ENCODE measurements at places on chromosomes 13 and 19.

- DNase-seq: no peak
These were observed 687 bp downstream of the KIR3DL2 start for GRCh38 chr19:54850930-54851329.

- no peak for DNase-seq
These were observed 23.0 kb downstream of the COL4A1 start for GRCh38 chr13:110283736-110284517.

DNA sequence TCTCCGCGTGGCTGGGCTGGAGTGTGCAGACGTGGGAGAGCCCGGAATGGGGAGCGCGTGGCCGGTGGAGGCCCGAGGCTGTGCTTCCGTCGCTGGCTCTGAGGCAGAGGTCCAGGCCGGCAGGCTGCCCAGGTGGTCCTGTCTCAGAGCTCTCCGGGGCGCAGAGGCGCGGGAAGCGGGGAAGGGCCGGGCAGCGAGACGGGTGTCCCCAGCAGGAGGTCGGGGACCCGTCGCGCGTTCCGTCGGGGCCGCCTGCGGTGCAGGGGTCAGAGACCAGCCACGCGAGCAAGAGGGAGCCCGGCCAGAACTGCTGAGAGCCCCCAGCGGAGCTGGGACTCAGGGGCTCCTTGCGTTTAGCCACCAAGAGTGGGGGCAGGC is 1.3 kb upstream of the C1QTNF9 start:
- DNase-seq: no peak

DNA sequence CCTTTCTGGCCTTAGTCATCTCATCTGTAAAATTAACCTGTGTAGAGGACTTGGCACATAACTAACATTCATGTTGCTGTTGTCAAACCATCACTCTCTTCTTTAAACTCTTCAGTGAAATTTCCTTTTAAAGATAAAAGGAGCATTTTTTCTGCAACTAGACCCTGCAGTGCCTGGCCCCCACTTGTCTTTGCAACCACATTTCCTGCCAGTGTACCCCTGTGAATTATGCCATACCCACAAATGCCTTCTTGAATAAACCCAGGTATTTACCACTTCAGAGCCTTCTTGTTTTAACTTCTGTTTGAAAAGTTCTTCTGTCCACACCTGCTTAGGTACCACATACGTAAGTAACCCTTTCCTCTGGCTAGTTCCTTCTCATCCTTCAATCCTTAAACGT is 118.8 kb downstream of the CDK8 start:
- DNase-seq: no peak

DNA sequence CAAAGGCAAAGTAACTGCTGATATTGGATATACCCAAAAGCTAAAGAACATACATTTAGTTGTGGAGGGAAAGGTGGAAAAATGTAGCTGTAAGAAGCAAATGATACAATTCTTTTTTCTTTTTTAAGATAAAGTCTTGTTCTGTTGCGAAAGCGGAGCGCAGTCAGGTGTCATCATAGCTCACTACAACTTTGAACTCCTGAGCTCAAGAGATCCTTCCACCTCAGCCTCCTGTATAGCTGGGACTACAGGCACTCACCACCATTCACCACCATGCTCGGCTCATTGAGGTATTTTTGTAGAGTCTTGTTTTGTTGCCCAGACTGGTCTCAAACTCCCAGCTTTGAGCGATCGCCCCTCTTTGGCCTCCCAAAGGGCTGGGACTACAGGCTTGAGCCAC is 38.0 kb downstream of the TBC1D4 start:
- DNase-seq: no peak

DNA sequence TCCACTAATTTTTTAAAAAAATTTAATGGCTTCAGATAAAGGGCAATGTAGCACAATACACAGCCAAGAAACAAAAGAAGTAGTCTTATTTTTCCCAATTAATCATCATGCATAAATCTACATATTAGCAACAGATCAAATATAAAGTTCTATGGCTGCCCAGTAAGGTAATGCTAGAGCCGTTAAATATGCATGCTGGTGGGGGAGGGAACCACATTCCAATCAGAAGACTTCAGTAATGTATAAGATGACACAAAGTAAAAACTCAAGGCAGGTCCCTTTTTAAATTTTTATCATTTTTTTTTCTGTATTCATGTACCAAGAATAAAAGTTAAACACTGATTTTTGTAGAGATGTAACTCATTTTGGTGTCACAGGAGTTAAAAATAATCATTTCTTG is 62.0 kb downstream of the MPHOSPH8 start:
- DNase-seq: no peak

DNA sequence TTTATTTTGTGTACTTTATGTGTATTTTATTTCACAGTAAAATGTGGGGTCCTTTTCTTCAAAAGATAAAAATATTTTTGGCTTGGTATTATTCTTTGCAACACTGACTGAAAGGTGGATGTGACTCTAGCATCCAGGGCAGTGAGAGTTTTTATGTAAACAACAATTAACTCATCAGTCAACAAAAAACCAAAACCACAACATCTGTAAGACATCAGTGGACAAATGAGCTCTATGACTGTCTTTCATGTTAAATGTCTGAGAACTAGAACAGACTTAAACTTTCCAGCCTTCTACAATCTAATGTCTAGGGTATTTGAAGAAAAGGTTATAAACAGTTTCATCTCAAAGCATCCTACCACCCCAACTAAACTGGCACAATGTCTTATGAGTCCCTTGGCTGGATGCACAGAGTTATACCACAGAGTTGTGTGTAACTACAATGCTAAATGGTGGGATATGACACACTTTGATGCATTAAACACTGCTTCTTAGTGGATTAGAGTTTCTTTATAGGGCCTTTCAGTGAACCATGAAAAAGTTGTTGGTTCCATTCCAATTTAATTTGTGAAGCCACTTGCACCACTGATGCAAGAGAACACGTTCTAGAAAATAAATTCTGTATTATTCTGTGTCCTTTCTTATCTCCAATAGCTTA is 544.2 kb upstream of the KLF12 start:
- no peak for DNase-seq

- DNase-seq: no peak
These were observed 699 bp downstream of the MEGF8 start for GRCh38 chr19:42325896-42326771.

DNA sequence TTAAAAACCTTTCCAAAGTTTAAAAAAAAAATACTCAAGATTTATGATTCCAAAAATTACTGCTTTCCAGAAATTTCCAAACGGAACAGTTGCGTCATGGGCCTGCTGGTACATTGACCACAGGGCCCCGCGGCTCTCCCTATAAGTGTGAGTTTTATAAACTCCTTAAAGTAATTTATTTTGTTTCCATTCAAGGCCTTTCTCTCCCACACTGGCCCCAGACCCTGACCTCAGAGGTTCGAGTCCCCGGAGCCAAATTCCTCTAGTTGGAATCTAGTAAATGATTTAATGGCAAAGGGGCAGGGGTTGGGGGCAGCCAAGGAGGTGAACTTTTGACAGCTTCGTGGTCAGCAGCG is 97.5 kb downstream of the INSR start:
- DNase-seq: no peak

GRCh38 chr13:84049443-84050219 is 167.4 kb upstream of the SLITRK1 start:
- no peak for DNase-seq

GRCh38 chr19:45973553-45974338 is at the start of gene NOVA2:
Gene NOVA2 (minus strand): TSS chr19:45973865. CDS start chr19:45973351, 514 bp downstream.
- DNase-seq: no peak

- no peak for DNase-seq
These were observed 7.8 kb downstream of the SLC7A1 start for GRCh38 chr13:29587645-29588044.

GRCh38 chr13:41386211-41386610 is 71.1 kb upstream of the RGCC start:
- DNase-seq: no peak

DNA sequence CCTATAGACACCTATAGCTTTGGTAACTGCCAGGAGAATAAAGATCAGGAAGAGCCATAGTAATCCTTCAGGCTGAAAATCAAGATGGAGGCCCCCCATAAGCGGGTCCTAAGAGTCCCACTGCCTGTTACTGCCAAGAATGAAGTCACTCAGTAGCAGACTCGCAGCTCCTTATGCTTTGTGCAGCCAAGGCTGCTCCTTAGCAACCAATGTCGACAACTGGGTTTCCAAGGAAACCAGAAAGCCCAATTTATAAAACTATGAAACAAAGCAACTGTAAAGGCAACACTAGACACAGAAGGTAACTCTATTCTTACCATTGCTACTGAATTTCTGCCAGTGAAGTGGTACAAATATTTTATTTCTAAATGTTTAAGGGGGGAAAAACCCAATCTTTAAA is 56.5 kb downstream of the DCLK1 start:
- no peak for DNase-seq

- DNase-seq: no peak
These were observed 708.2 kb downstream of the EFNB2 start for GRCh38 chr13:105827111-105827809.

GRCh38 chr13:98260357-98261164 is 83.5 kb upstream of the RNF113B start:
- DNase-seq: no peak

GRCh38 chr13:63044589-63045313 is 1629.1 kb upstream of the PCDH20 start:
- DNase-seq: no peak

Measured in SIG-M5 (cell line).